ENCODE measurements at places on chromosomes 1 and 21.

DNA sequence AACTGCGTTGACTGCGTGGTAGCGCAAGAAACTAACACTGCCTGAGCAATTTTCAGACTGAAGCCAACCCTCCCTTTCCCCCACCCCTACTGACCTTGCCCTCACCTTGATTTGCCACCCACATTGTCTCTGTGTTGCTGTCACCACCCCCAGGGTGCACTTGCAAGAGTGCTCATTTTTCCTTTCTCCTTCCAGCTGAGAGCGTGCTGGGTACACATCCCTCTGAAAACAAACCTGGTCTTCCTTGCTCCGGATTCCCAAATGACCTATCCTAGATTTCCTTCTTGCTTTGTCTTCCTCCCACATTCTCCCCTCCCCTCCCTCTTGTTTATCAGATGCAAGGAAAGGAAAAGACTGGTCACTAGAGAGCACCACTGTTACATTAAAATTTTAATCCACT lies 24.2 kb downstream of the MPZ start:
- no peak for DNase-seq
- no peaks in the 10 kb centered on the region for H3K36me3 ChIP-seq
- H3K27ac ChIP-seq, result no peak overlapping the region
- H3K4me3 ChIP-seq, result no peak overlapping the region

- no peak overlapping the region for H3K27ac ChIP-seq
- H3K27me3 ChIP-seq, result peaks cover 15% of the 10 kb centered on the region
- H3K36me3 ChIP-seq, result no peaks in the 10 kb centered on the region
- H3K4me1 ChIP-seq, result peaks cover 4% of the 10 kb centered on the region
- H3K4me3 ChIP-seq, result no peak overlapping the region
- no peak for DNase-seq
These were observed 83.1 kb upstream of the SOD1 start for GRCh38 chr21:31576428-31576827.

GRCh38 chr1:42816585-42817439 lies at the start of the genes ERMAP and SVBP:
Gene ERMAP, plus strand, starts transcription at chr1:42817122. Its CDS starts 13,327 bp downstream, at chr1:42830449.
Gene SVBP, minus strand, starts transcription at chr1:42817397. Its CDS starts 853 bp downstream, at chr1:42816544.
- H3K4me1 ChIP-seq, result peaks cover 18% of the 10 kb centered on the region
- H3K27ac ChIP-seq, result peak within 1 kb of the TSS; percentile 62
- H3K27me3 ChIP-seq, result no peaks in the 10 kb centered on the region

- DNase-seq, result no peak
- H3K27me3 ChIP-seq, result no peaks in the 10 kb centered on the region
- no peak overlapping the region for H3K27ac ChIP-seq
These were observed 24.4 kb downstream of the MPZL1 start for GRCh38 chr1:167746013-167746672.

GRCh38 chr21:38171723-38172344 lies 85.0 kb upstream of the KCNJ15 start:
- H3K4me1 ChIP-seq, result no peaks in the 10 kb centered on the region
- no peaks in the 10 kb centered on the region for H3K36me3 ChIP-seq
- H3K27me3 ChIP-seq, result peaks cover 12% of the 10 kb centered on the region
- DNase-seq, result no peak
- H3K27ac ChIP-seq, result no peak overlapping the region
- H3K4me3 ChIP-seq, result no peak overlapping the region
